ENCODE measurements at places on chromosomes 7 and 10.

DNA sequence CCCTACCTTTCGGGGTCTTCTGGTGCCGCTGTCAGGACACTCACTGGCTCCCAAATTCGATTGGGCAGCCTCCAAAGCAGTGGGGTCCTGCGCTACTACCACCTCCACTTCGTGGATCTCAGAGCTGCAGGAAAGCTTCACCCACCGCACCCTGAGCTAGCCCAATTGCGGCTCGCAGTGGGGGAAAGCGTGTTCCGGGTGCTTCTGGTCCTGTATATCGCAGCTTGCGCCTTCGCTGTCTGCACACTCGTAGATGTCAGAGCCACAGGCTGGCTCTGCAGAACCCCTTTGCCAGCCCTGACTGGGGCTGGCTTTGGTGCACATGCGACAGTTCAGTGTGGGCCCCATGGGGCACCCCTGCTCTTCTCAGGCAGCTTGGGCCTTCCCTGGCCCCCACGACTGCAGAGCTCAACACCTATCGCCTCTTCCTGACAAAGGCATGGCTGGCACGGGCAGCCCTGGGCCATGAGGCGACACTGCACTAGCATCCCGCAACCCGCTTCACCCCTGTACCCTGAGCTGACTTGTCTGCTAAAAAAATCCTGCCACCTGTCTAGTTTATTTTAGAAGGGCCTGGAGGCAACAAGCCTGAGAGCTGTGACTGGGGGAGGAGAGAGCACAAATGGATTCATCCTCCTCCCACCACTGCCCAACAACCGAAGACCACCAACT lies 78.7 kb upstream of the ABI1 start:
- DNase-seq, result no peak

DNA sequence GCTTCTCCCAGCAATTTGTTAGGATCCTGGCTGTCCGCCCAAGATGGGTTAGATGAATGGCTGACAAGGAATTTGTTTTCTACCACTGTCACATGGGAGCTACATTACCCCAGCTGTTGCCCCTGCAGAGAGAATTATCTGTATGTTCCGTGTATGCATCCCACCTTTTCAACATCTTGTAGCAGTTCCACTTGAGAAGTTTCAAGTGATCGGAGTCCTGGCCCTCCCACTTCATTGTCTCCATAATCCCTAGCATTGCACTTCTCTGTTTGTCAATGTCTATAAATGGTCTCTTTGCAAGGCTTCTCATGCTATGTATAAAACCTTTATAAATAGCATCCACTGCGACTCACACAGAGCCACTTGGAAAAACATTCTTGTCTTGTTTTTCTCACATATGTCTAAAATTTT lies 972.5 kb downstream of the CNTNAP2 start:
- no peak for DNase-seq

- no peak for DNase-seq
Observed at GRCh38 chr10:4588824-4589223, 237.2 kb upstream of the AKR1E2 start.

DNA sequence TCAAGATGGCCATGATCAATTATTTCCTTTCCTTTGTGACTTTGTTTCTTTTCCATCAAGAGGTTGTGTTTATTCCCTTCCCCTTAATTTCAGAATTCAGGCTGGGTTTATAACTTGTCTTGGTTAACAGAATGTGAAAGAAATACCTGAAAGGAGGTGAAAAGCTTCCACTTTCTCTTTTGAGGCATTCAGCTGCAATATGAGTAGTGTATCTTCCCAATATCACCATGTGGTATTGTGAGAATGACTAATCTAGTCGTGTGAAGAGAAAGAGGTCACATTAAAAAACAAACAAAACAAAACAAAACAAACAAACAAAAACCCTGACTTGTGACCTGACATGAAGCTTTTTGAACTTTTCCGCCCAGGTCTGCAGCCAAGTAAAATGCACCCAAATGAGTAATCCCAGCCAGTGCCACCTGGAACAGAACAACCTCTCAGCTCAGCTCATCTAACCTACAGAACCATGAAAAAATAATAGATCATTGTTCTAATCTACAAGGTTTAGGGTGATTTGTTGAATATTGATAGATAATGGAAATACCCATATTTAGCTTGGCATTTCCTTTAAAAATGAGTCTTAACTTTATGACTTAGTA lies 70.8 kb upstream of the TEX47 start:
- no peak for DNase-seq

GRCh38 chr10:121862649-121863048 lies 65.2 kb downstream of the ATE1 start:
- DNase-seq, result no peak

- DNase-seq, result no peak
Observed at GRCh38 chr10:119284679-119285096, 77.3 kb downstream of the GRK5 start.
